Left ventricle myocardium inferior (tissue), 1 donor: ENCODE measurements at places on chromosomes 1 and 21.

GRCh38 chr1:22487781-22488180 is 36.1 kb downstream of the ZBTB40 start:
- DNase-seq = no peak

DNA sequence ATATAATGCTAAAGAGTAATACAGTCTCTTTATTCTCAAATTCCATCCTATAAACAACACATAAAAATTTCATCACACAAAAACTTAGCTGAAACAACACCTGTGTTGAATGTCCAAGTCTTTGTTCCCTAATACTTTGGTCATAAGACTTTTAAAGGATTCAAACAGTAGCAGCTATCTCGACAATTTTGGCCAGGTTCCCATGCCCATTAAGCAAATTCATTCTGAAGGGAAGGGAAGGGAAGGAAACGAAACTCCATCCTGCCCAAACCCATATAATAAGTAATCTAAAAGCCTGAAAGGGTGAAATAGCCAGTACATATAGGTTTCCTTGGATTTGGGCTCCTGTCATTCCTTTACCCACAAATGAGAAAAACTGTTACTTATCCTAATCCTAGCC is 7.5 kb downstream of the IVNS1ABP start:
- DNase-seq = no peak

- DNase-seq = peak; percentile 54
These were observed 15.6 kb upstream of the TTLL10 start for GRCh38 chr1:1157914-1158710.

- DNase-seq = peak; percentile 80
These were observed 493 bp downstream of the DISC1 start for GRCh38 chr1:231626951-231627614.

- no peak for DNase-seq
These were observed 11.1 kb upstream of the ZNF436 start for GRCh38 chr1:23380719-23381118.

DNA sequence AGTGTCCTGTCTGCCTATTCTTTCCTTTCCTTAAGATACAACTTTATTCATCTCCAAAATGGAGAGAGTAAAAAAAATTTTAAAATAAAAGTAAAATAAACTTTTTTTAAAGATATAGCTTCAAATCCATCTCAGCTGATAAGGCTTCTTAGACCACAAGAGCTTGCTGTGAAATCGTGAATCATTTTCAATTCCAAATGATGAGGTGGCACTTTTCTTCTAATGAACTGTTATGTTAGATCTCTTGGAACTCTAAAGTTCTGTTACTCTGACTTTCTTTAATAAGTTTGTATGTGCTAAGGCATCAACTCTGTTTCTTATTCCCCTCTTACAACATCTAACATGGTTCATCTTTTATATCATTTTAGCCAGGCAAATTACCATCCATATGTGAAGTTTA is 4.5 kb downstream of the SH3GLB1 start:
- no peak for DNase-seq
